ENCODE measurements at places on chromosomes 2 and 18.

- DNase-seq = no peak
Observed at GRCh38 chr2:112877423-112877822, 33.5 kb upstream of the IL37 start.

DNA sequence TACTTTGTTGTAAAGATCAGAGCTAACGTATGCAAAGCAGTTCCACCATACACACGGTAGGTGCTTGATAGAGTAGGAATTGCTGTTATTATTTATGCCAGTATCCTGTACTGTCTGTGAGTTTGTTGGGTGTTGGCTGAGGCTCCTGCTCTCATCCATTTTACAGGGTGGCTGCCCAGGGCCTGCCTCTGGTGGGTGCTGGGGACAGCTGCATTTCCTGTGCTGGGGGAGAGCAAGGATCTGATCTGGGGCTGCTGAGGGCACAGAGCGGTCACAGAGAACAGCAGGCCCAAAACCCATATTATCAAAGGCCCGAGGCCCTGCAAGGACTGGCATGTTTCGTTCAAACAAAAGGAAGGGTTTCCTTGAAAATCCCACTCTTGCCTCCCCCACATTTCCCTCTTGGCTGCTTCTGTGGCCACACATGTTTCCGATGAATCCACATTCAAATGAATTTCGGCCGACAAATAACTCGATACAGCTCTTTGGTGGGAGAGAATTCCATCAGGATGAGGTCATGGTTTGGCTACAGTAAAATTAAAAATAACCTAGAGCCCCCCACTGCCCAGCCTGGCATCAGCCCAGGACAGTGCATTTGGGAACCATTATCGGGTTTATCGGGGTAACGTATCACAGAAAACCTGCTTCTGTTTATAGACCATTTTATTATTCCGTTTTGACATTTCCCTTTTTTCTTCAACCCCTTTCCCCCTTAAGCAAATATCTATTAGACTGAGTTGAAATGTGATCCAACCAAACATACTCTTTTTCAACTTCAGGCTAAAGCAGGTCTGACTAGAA, 143.4 kb downstream of the CYRIA start:
- no peak for DNase-seq

DNA sequence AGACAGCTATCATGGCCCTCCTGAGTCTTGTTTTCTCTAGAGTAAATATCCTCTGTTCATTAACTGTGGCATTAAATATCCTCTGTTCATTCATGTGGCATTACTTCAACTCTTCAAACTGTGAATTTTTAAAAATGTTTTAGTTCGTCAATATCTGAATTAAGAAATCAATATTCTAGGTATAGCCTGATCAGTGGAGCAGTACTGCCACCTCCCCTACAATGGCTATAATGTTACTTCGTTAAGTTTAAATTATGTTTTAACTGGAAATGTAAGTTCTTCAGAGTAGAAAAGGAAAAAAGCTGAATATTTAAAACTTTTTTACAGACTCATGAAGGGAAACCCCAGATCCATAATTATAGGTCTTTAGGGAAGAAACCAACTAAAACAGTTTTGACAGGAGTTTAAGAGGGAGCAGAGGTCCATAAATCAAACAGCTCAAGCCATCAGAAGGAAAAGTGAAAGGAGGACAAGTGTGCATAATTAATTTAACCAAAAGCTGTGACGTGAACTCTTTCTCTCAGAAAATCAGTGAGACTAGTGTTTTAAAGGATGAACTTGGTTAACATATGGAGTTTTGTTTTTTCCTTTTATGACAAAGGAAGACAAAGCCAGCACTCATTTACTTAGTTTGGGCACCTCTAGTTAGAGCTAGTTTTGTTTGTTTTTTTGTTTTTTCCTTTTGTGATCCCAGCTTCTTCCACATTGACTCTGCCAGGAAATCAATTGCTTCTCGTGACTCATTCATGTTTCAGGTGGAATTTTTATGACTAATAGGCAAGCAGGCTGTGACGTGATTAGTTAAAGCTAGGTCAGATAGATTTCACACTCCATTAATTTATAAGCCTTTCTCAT, 44.9 kb downstream of the RBBP8 start:
- no peak for DNase-seq

- no peak for DNase-seq
Observed at GRCh38 chr2:9867881-9868280, 24.6 kb downstream of the TAF1B start.

DNA sequence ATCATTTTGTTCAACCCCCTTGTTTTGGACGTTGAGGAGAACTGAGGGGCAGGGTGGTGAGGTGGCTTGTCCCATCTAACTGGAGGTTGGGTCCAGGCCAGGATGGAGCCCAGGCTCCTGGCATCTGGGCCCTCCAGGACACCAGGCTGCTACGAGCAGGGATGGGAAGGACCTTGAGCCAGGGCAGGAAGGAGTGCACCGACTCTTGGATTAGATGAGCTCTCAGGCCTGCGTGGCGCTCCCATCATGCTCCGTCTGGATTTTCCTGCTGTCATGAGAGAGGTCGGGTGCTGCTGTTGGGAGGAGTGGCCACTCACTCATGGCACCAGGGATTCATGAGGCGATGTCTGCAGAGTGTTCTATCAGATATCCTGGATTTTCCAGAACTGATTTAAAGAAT, 18.3 kb upstream of the ALLC start:
- no peak for DNase-seq

DNA sequence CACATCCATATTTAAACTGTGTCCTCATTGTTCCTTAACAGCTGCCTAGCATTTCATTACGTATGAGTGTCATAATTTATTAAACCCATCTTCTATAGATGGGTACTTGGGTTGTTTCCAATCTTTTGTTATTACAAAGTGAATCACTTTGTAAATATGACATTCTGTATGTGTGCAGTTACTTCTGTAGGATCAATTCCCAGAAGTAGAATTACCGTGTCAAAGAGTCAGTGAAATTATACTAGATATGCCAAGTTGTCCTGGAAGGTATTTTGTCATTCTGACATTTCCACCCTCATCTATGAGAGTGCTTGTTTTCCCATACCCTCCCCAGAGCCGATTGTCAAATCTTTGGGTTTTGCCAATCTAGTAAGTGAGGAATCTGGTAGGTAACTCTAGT, 194.5 kb upstream of the APCDD1 start:
- no peak for DNase-seq

GRCh38 chr2:53575721-53576124, 191.9 kb upstream of the CHAC2 start:
- DNase-seq = no peak

DNA sequence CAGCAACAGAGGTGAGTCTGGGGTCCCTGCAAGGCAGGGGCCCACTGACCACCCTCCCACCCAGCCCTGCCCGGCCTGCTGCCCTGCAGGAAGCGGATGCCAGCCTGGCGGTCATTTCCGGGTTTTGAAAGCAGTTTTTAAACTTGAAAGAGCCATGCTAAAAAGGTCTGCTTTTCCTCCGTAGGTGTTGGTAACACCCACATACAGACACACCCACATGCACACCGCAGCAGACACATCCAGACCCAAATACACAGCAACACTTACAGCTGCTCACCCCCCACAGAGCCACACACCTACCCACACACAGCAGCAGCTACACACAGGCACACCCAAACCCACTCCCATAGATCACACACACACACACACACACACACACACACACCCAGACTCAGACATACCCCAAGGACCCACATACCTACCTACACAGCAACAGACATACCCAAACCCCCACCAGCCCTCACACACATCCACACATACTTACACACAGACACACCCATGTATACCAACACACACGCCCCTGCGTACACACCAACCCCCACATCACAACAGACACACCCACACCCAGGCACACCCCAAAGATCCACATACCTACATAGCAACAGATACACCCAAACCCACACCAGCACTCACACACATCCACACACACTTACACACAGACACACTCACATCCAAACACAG, 7.6 kb downstream of the ZFP36L2 start:
- DNase-seq = peak; percentile 93

DNA sequence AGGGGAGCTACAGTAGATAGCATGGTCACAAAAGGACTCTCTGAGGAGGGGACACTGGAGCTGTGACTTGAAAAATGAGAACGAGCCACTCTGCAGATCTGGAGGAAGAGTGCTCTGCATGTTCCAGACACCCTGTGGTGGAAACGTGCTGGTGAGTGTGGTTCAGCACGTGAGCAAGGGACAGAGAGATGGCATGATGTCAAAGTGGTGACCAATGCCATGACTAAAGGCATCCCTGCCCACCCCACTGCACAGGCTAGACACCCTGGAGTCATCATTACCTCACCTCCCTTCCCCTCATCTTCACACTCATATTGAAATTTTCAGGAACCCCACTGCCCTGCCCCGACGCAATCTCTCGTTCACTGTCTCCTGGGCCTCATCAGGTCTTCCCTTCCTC, 56.5 kb downstream of the SLC4A5 start:
- no peak for DNase-seq

- DNase-seq = no peak
Observed at GRCh38 chr18:23189099-23189498, 53.8 kb downstream of the CABLES1 start.

GRCh38 chr18:8525692-8526091, 83.5 kb upstream of the RAB12 start:
- no peak for DNase-seq
